ENCODE measurements at places on chromosomes 3 and 15.

- DNase-seq, result no peak
These were observed 165.7 kb upstream of the RARB start for GRCh38 chr3:25262322-25262721.

GRCh38 chr3:151362751-151363174, 21.8 kb downstream of the P2RY12 start:
- no peak for DNase-seq

GRCh38 chr3:179196098-179196497, 47.9 kb downstream of the PIK3CA start:
- peak; percentile 55 for DNase-seq

DNA sequence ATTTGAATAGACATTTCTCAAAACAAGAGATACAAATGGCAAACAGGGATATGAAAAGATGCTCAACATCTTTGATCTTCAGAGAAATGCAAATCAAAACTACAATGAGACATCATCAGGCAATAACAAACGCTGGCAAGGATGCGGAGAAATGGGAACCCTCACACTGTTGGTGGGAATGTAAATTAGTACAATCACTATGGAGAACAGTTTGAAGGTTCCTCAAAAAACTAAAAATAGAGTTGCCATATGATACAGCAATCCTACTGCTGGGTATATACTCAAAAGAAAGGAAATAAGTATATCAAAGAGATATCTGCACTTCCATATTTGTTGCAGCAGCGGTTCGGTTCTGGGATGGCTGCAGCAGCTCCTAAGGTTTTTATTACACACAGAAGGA, 16.8 kb upstream of the LARS2 start:
- no peak for DNase-seq

DNA sequence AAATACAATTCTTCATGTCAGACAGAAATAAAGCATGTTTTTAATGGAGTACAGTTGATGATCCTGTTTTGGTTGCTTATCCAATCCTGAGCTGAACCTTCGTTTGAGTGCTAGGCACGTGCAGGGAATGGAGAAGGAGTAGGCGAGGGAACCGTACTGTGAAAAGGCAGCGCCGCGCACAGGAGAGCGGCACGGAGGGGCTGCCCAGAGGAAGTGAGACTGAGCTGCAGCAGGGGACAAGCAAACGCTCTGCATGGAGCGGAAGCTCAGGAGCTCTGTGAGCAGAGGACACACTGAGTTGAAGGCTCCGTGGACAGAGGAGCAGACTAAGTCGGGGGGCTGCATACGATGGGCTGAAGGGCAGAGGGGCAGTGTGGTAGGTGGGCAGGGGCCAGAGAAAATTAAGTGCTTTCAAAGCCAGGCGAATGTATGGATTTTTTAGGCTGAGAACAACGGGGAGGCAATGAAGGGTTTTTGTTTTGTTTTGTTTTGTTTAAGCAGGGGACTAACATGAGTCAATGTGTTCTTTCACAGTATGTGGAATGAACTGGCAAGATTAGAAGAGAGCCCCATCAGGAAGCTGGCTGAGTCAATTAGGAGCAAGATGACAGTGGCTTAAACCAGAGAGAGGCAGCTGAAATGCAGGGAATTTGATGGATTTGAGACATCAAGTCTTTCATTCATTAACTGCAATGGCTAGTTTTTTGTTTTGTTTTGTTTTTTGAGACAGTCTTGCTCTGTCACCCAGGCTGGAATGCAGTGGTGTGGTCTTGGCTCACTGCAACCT, 23.8 kb upstream of the TM2D3 start:
- DNase-seq, result no peak

DNA sequence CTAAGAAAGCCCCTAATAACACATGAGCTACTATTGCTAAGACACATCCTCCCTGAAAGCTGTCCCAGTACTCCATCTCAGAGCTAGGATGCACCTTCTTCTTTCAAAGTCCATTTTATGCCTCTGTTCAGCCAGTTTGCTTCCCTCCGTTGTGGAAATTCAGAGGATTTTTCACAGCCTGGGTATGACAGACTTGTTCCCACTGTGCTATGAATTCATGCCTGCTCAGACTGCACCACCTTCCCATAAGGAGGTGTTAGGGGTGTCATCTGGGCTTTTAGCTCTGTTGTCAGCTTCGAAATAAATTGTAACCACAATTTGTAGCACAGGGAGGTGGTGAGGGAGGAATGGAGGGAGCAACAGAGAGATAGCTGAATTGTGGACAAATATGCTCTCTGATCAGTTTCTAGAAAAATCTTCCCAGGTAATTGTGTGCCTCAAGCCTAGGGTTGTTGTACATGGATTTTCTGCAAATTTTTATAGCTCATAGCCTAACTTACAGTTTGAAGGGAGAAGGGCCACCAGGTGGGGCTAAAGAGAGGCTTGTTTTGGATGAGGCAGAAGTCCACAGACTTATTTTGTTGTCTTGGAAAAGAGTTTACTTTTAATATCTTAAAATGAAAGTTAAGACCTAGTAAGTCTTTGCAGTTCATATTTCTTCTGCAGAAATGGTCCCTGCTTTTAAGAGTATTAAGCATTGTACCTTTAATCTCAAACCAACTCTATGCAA, 462.0 kb downstream of the PDCD6IP start:
- no peak for DNase-seq

DNA sequence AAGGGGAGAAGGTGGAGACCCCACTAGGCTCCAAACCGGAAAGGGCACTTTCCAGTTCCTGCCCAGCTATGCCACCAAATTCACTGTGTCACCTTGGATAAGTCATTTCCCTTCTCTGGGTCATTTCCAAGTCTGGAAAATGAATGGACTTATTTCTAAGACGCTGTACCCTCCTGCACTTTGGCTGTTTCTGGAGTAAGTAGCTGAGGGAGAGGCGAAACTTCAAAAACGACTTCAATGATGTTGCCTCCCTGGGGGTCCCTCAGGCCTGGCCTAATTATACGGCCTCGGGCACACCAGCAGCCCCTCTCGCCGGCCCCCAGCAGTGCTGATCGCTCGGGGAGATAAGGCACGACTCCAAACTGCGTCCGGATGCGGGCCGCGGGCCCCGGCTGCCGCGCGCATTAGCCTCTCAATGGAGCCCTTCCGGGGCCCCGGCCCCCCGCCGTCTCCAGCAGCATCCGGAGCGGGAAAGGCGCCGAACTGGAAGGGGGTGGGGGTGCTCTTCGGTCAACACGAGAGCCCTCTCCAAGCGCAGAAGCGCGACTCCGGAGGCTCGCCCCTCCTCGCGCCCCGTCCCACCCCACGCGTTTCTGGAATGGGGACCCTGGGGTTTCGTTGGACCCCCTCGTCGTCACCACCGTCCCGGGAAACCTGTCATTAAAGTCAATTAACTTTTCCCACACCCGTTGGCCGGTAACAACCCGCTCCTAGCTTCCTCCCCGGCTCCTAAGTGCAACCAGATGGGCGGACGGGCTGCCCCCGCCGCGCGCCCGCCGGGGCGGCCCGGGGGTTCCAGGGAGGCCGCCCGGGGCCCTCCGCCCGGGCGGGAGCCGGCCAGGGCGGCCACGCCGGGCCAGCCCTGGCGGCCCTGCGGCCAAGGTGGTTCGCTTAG, 4.8 kb downstream of the HES1 start:
- no peak for DNase-seq

GRCh38 chr3:72375237-72376076, 472.8 kb downstream of the SHQ1 start:
- no peak for DNase-seq

DNA sequence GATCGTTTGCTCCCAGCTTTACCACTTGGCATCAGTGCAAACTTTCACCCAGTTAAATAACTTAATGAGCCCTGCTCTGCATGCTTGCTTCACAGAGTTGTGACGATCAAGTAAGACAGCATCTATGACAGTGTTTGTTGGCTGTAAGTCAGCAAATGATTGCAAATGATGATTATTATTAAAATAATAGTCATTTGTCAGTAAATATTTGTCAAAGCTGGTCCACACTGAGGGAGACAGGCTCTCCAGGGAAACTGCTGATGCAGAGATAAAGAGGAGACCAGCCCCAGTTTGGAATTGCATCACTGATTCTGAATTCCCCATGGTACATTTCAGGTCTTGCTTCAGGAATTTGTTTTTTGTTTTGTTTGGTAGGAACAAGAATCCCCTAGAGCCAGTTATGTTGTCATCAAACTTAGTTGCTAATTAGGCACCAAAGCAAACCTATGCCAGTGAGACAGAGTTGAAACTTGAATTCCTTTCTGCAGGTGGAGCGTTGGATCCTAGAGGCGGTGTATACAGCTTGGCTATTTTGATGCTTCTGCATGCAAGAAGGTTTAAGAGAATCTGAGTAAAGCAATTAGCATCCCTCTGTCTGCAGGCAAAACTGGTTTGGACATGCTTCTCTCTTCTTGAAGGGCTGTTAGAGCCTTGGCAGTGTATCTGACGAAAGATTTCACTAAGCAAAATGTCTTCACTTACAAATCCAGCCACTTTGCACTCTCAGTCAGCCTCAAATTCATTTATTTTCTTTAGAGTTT, 338.6 kb upstream of the TPRG1 start:
- no peak for DNase-seq

DNA sequence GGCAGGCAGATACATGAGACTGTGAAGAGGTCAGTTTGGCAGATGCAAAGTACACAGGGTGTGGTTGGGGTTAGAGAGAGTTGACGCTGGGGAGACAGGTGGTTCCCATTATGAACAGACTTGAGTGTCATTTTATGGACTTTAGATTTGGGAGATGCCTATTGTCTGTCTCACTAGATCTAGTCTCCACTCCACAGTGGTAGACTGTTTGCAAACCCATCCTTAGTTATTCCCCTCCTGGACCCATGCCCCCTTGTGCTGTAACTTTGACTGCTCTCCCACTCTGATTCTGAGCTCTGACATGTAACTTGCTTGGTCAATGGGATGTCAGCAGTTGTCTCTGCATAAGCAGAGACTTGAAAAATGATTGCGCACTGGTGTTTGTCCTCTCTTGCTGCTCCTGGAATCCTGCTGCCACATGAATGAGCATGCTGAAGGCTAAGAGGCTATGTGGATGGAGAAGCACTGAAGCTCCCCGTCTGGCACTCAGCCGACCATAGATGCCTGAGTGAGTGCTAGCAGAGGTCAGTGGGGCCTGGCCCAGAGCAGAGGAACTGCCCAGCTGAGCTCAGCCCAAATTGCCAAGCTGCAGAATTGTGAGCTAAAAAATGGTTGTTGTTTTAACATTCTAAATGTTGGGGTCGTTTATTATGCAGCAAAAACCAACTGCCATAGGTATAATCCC, 88.2 kb downstream of the FAM43A start:
- DNase-seq, result no peak

- DNase-seq, result no peak
These were observed 1.1 kb downstream of the ABHD14A start for GRCh38 chr3:51975852-51976549.

- DNase-seq, result no peak
These were observed 705.9 kb downstream of the PDCD6IP start for GRCh38 chr3:34504366-34504765.

DNA sequence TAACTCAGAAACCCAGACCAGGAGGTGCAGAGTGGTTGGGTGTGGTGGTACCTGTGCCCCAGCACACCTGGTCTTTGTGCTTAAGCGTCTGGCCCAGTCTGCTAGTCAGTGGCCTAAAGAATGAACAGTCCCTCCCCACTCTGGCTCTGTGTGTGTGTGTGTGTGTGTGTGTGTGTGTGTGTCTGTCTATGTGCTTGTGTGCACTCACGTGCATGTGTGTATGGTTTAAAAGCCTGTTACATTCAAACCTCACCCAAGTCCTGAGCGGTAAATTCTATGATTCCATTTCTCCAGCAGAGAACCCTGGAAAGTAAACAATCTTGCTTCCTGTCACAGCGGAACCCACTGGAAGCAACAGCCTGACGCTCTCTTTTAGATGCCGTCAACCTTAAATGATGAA, 34.2 kb downstream of the EDEM1 start:
- DNase-seq, result no peak

DNA sequence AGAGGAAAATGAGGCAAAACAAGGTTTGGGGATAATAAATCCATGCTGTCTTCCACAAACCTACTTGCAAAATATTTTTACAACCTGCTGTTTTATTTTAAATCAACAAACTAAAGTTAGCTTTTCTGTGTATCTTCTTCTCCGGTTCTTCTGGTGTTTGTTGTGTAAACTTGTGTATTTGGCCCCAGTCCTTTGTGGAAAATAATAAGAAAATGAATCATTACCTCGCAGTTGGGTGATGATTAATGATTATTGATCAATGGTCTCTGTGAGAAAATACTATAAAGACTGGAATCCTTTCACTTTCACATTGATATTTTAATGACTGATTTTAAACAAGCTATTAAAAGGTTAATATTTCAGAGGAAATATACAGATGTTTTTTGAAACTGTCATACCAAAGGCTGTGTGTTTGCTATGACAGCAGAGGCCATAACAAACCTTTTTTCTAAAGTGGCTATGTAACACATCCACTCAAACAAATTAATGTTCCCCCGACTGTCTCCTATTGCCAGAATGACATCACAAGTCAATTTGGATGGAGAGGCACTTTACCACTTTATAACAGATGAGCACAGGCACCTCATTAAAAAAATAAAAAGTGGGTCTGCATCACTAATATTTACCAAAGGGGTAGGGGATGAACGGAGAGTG, 152.5 kb downstream of the MEX3B start:
- DNase-seq, result no peak

DNA sequence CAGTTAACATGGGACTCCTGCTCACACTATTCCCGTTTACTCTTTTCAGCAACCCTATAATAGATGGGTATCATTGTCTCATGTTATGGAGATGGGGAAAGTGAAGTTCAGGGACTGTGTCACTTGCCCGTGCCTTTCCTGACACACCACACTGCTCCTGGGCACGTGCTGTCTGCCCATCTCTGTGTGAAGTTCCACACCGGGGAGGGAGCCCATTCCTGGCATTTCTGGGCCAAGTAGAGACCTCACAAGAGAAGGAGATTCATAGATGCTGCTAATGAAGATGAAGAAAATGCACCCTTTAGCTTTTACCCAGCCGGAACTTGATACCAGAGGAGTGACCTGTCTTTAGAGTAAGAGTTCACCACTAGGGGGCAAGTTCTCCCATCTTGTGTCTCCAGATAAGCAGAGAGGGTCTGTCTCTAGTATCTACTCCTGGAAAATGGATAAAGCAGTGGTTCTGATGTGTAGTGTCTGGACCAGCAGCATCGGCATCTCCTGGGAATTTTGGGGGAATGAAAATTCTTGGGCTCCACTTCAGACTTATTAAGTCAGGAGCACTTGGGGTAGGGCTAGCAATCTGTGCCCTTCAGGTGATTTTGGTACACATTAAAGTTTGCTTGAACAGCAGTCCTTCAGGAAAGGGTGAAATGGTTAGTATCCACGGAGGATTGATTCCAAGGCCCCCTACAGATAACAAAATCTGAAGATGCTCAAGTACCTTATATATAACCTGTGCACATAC, 2.0 kb upstream of the TOPBP1 start:
- peak; percentile 63 for DNase-seq

- no peak for DNase-seq
These were observed 32.7 kb upstream of the RASGRP1 start for GRCh38 chr15:38597219-38597800.

All from CD4-positive, alpha-beta T cell treated with Interleukin-15 for 4 hours (primary cell).